ENCODE measurements at places on chromosomes 16 and 17.

- DNase-seq: no peak
Observed at GRCh38 chr16:74766729-74767128, 7.9 kb downstream of the FA2H start.

DNA sequence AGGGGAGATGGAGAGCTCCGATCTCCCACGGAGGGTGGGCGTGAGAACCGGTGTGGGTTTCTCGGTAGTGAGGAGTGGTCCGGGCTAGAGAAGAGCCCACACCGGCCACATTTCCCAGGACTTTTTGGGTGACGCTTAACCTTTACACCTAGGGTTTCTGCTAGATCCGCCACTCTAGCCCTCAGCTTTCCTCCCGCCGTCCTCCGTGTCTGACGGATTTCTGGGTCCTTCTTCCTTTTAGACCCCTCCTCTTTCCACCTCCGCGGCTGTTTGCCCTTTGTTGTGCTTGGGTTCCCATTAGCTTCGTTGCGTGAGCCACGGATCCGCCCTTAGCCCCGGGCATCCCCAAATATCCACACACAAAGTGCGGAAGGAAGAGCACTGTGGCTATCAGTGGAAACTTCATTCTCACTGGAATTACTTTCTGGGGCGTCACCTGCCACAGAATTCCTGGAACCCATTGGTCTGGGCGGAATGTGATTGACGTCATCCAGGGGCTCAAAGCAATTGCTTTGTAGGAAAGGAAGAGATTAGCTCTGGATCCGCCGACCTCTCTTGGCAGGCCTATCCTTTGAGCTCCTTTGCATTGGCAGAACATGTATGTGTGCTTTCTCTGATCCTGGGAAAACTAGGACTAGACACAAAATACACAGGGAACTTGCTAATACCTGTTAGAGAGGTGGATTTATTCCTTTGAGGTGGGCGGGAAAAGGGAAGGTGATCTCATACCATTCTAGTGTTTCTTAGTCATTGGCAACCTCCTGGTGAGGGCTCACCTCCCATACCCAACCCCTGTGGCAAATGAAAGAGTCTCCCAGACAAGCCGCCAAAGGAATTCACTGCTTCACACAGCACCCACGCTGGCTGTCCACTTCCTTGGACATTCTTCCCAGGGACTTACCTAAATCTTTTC is 654 bp downstream of the TNFAIP1 start:
- peak; percentile 81 for DNase-seq

DNA sequence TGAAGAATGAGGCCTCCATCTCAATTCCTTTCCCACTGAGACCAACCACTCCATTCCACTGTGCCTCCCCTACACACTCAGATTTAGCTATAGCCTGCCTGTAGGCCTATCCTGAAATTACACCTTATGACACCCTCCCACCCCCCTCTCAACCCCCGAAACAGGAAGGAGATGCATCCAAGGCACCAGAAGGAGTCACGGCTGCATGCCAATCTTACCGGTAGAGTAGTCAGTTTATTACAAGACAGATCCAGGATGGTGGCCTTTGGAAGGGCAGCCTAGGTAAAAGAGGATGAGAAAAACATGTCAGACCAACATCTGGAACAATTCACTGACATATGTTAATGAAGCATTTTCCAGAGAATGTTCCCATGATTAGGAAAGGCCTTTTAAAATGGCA is 2.6 kb downstream of the LRRC59 start:
- DNase-seq: no peak

DNA sequence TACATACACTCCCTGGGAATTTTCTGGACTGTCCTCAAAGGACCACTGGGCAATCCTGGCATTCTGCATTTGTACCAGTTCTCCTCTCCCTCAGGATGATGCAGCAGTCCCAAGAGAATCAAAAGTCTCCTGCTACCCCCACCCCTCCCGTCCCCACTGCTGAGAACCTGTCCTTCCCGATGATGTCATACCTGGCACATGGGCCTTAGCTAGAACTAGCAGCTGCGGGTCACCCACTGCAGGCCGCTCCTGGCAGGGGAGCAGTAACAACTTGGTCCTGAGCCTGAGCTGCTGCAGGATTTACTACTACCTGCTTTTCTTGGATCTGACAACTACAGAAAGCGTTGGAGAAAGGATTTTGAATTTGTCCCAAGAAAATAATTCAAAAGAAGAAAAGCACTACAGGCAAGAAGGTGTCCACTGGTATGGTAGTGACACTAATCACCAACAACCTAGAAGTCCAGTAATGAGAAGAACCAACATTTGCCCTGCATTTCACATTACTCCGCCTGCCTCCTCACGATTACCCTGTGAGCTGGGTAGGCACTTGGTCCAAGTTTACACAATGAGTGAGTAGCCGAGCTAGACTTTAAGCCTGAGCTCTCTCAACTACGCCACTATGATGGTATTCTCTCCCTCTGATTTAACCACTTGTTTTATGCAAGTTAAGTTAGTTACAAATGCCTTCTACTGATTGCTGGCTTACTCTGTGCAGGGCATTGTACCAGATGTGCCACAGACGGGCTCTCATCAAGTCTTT is 55.3 kb upstream of the ETV4 start:
- DNase-seq: peak; percentile 74

DNA sequence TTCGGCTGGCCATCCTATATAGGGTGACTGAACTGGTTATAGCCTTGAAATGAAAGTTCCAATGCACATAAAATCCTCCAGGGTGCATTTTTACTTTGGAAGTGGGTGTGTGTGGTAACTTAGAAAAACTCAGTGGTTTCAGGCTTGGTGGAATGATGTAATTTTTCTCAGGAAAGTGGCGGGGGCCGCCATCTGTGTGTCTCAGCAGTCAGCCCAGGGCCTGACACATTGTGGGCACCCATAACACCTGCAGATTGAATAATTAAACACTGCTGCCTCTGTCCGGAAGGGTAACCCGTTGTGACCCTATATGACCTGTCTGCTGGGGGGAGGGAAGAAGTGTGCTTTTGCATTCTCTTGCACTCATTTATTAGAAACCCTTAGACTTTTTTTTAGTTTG is 2.2 kb upstream of the PDP2 start:
- no peak for DNase-seq

DNA sequence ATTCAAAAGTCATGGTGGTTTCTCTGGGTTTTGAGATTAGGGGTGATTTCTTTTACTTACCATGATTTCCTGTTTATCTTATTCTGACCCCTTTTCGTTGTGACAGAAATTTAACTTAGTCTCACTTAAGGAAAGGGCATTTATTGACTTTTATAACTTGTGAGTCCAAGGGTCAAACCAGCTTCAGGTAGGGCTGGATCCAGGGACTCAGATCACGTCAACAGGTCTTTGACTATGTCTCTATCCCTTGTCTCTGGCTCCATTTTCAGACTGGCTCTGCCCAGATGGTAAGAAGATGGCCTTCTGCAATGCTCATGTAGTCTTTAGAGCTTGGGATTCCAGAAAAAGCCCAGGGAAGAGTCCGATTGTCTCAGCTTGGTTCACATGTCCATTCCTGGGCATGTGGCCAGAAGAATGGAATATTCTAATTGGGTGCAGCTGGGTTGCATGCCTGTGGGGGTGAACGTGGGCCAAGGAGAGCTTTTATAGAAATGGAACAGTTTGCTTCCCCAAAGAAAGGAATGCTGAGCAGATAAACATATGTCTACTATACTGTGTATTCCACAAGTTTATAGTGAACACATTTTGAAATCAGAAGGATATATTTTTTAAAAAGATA is 13.4 kb downstream of the USP43 start:
- DNase-seq: peak; percentile 41
